ENCODE measurements at places on chromosomes 4 and X.

- DNase-seq: no peak
These were observed 90.7 kb downstream of the WFS1 start for GRCh38 chr4:6360385-6360784.

DNA sequence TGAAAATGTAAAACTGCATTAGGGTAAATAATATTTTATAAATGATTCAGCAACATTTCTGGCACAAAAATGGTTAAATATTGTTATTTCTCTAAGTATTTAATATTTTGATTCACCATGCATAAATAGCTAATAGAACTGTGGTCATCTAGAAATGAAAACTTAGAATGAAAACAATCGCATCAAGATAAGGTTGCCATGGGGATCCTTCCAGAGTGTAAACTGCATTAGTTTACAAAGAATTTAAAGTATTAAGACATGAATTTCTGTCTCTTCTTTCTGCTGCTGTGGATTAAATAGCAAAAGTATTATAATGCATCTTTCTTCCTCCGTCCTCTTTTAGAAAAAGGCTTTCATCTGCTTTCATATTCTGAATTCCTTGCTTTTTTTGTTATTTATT, 1064.6 kb upstream of the SLIT2 start:
- no peak for DNase-seq

DNA sequence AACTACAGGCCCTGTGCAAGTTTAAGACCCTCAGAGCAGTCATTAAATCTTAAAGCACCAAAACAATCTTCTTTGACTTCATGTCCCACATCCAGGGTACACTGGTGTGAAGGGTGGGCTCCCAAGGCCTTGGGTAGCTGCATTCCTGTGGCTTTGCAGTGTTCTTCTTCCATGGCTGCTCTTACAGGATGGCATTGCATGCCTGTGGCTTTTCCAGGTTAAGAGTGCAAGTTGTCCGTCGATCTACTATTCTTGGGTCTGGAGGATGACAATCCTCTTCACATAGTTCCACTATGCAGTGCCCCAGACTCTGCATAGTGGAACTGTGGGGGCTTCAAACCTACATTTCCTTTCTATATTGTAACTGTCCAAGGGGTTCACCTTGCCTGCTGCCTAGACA, 494.5 kb downstream of the CFAP47 start:
- DNase-seq: no peak

- no peak for DNase-seq
These were observed 19.4 kb upstream of the ARMCX1 start for GRCh38 chrX:101530944-101531343.

- no peak for DNase-seq
These were observed 273.9 kb downstream of the ARAP2 start for GRCh38 chr4:35970366-35970960.
